Immature natural killer cell (primary cell): ENCODE measurements at places on chromosomes 4 and X.

- DNase-seq = no peak
Measured at GRCh38 chrX:105150557-105150956, 69.9 kb downstream of the TEX13A start.

DNA sequence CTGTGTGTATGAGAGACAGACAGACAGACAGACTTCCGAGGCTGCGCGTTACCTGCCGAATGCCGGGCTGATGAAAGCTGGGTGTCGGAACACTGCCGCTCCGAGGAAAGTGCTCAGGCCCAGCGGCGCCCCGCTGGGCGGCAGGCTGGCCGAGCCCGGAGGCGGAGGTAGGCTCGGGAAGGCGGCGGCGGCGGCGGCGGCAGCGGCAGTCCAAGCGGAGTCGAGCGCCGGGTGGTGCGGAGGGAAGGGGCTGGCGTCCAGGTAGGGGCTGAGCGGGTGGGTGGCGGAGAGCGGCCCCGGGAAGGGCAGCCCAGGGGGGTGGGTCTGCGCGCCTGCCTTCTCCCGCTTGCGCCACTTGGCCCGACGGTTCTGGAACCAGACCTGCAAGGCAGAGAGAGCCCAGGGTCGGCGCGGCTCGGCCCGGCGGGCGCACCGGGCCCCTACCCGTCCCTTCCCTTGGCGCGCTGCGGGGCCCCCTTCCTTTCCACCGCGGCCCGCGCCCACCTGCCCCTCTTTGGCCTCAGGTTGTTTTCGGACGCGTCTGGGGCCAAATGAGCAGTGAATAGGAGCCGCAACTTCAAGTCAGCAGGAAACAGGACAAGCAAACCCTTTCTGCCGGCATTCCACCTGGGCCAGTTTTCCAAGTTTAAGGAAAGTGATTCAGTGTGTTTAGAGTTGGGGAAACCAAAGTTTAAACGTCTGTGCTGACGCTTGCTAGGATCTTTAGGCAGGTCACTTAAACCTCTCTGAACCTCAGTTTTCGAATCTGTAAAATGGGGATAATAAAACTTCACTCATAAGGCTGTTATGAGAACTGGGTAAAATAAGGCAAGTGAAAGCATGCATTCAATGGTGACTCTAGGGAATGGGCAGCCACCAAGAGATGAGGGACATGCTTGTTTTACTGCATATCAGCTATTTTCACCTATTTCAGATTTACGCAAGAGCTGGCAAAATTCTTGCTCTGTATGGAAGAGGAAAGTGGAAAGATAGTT is 8.4 kb downstream of the ARX start:
- no peak for DNase-seq

DNA sequence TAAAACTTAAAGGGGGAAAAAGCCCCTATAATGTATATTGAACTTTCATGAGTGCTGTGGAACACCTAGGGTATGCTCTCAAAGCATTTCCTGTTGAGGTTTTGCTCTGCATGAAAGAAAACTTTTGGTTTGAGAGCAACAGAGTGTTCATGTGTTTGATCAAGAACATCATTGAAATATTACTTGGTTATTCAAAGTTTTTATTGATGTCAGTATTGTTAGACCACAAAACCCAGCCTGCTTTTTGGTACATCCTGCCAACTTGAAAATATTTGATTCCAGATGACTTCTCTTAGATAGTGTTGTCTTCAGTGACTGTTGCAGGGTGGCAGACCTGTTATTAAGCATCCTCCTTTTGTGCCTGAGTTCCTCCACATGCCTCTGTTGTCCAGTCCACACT is 68.0 kb downstream of the N4BP2 start:
- DNase-seq = no peak

GRCh38 chr4:159014859-159015258 is 88.0 kb upstream of the RAPGEF2 start:
- no peak for DNase-seq

DNA sequence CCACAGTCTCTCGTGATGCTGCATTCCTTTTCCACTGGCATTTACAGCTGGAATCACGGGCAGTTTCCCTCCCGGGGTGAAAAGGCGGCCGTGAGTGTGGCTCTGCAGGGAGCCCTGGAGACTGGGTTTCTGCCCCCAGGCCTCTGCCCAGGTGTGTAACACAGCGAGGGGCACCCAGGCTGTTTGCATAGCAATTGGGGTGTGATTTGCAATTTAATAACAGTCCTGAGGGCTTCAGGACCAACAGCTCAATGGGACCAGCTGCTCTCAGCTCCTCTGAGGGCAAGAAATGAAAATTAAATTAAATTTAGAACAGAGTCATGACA is 99.0 kb upstream of the SHOX start:
- no peak for DNase-seq

DNA sequence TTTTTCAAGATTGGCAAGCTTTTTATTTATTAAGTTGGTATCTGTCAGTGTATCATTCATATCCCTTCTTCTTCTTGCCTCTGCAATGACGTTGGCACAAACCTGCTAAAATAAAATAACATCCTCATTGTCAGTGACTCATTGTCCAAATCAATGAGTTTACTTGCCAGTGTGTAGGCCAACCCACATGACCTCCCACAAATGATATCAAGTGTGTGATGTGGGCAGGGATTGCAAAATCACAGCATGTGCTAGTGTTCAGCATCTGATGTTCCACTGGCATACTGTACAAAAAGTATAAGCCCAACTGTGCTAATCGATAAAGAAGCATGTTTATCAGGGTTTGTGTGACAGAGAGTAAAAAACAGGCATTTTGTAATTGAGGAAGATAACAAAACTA is 25.5 kb downstream of the GPAT3 start:
- DNase-seq = no peak
